ENCODE measurements at places on chromosomes 2 and 18.

DNA sequence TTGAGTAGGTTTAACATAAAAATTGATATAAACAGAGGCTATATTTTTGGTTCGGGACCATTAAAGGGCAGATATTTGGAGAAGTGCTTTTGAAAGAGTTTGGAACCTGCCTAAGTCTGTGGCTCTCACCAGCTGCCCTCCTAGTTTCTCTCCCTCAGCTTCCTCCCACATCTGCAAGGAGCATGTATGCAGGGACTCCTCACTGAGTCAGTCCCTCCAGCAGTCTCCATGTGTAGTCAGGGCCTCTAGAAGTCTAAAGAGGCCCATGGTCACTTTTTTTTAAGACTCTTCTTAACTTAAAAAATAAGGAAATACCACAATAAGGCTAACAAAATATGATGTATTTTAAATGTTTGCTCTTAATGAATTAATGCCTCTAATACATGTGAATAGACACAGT, 220.0 kb upstream of the TANK start:
- DNase-seq: no peak

- DNase-seq: no peak
These were observed 50.6 kb upstream of the SPRED2 start for GRCh38 chr2:65482971-65483370.

- no peak for DNase-seq
These were observed 202.3 kb downstream of the SLC8A1 start for GRCh38 chr2:40249577-40249976.

DNA sequence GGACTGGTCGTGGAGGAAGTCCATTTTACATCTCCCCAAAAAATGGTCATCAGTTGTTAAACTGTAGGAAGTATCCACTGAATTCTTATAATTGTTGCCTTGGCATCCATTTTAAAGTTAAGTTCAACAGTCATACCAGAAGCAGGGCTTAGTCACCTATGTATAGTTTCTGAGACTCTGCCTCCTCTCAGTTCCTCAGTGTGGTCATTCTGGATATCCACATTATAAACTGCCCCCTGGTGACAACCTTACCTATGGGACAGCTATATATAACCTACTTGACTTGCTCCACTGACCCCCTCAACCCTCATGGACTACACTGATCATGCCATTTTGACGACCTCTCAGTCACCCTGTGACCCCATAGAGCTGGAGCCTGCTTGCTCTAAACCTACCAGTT, 617.0 kb downstream of the LRP1B start:
- no peak for DNase-seq

DNA sequence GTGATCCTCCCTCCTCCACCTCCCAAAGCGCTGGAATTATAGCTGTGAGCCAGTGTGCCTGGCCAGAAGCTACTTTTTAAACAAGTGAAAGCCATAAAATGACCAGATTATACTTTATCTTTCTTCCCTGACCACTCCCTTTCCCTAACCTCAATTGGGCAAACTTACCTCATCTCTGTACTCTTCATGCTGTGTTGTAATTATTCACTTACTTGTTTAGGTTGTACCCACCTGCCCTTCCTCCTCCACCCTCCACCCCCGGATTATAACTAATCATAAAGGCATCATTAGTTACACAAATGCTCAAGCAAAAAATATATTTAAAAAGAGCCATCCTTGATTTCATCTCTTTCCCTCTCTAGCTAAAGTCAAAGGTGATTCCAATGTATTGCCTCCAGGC, 279.9 kb downstream of the SETBP1 start:
- no peak for DNase-seq

DNA sequence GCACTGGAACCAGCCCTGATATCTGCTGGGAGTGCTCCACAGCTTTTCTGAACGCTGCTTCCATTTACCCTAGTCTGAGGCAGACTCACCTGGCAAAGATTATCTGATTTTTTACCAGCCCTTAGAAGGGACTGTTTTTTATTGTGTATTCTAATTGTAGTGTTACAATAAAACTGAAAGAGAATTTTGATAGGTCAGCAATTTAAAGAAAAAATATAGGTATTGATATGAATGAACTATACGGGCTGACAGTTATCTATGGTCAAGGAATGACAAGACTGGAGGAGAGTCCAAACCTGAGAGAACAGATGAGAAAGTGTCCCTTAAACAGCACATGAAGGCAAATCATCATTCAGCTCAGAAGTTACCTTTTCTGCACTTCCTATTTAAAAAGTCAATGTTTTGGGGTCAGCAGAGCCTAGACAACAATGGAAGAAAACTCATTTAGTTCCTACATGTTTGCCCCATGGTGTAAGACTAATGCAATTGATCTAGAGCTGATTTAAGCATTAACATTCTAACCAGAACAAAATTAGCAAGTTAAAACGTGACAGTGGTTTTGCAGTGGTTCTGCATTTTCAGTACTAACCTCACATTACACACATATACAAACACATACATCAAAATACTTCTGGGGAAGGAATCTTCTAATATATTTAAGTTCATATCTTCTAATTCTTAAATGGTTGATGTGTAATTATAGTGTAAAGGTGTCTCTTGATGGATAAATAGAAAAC, 500.9 kb downstream of the TGIF1 start:
- DNase-seq: no peak

GRCh38 chr2:71647356-71647755, 194.0 kb downstream of the DYSF start:
- no peak for DNase-seq

GRCh38 chr2:232280341-232280740, 98.2 kb upstream of the ALPP start:
- no peak for DNase-seq

DNA sequence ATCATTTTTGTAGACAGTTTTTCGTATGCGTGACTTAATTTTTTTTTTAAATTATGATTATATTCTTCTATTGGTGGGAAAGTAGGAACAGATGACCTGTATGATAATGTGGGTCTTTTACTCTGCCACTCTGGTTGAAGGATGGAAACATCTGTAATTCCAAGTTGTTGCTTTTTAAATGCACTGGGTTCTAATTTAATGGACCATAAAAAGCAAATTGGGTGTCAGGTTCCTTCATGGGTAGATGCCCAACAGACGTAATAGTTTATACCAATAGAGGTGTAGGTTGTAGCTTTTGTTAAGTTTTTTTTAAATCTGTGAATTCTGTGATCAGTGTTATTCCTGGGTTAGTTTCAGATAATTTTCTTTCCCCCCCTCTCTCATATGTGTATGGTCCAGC, 117.6 kb downstream of the MAP4K4 start:
- DNase-seq: no peak

DNA sequence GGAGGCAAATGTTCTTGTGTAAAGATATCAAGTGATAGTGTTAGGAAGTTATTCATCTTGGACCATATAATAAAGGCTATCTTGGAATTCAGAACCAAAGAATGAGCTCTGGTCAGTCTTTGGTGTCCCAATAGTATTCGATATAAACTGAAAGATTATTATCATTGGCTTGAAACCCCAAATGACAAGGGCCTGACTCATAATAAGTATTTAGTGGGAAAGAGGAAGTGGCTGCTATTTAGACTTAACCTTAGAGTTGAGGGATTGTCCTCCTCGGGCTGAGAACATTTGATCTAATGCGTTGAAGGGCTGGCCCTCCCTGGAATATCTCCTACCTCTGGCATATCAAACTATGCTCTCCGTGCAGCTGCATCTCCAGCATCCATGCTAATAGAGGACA, 67.5 kb downstream of the CDH20 start:
- DNase-seq: no peak

GRCh38 chr2:10658041-10658913, 31.5 kb downstream of the NOL10 start:
- DNase-seq: no peak

- DNase-seq: no peak
These were observed 72.5 kb upstream of the LRRTM1 start for GRCh38 chr2:80377071-80377470.

All from naive thymus-derived CD8-positive, alpha-beta T cell (primary cell).